Activated CD8-positive, alpha-beta memory T cell treated with anti-CD3 and anti-CD28 coated beads for 4 hours (primary cell): ENCODE measurements at places on chromosomes 1 and 21.

DNA sequence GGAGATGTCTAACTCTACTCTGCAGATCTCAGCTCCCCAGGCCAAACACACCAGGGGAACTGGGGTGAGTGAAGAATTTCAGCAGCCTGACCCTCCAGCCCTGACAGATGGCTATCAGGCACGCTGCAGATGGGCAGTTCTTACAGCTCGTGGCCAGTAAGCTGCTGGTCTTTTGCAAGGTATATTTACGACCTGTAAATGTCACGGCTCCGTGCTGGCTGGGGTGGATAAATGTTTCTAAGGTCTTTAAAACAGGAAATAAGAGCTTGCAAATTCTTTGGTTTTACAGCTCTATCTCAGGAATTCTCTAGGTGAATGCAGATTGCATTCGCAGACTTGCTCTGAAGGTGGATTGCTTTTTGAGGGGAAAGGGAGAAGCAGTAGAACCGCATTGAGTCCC is 10.1 kb downstream of the DOP1B start:
- DNase-seq: no peak

- no peak for DNase-seq
Observed at GRCh38 chr1:67676946-67677345, 8.1 kb upstream of the GADD45A start.

DNA sequence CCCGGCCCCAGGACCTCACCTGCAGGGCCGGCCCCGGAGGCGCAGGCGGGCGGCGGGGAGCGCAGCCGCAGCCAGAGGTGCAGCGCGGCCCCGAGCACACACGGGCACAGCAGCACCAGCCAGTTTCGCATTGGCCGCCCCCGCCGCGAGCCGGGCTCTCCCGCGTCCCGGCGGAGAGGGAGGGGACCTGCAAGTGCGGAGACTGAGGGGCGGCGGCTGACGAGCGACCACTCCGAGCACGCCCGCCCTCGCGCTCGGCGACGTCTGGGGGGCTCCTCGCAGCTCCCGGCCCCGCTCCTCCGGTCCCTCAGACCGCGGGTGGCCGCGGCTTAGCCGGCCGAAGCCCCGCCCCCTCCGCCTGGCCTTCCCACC is at the start of gene B3GALNT2:
TSS of gene B3GALNT2 (minus strand) at position 331 of the 372 bp plus-strand sequence. CDS start at position 131, 200 bp downstream.
- DNase-seq: no peak

DNA sequence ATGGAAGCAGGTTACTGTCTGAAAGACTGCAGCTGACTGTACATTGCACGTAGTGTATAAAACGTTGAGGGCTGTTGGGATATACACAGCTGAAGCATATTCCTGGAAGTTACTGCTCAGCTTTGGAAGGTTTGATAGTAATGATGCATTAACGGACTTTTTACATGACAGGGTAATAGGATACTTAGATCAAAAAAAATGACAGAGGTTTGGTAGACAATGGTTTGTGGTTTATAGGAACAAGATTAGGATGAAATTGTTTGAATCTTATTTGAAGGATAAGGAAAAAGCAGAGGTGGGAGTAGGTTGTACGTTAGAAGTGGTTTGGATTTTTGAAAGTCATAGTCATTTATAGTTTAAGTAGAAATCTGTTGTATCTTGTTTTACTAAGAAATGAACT is 33.0 kb downstream of the ADGRL2 start:
- DNase-seq: no peak

GRCh38 chr21:32112195-32112594 is 166.7 kb downstream of the MIS18A start:
- no peak for DNase-seq

DNA sequence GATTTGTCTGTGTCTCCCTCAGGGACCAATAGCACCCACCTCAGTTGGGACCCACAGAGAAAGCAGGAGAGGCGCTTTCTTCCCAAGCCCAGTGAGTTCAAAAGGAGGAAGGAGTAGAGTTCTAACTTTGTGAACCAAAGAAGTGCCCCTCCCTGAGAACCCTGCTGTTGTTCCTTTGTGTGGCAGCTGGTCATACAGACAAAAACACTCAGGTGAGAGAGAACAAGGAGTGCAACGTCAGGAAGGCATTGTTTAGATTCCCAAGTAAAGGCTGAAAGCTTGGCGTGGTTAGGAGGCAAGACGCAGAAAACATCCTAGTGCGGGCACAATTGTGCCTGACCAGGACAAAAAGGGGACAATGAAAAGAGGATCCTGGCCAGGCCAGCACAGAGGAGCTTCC is 654.6 kb downstream of the KIF26B start:
- DNase-seq: no peak
